Activated CD4-positive, alpha-beta T cell treated with anti-CD3 and anti-CD28 coated beads, Interleukin-2, amount 10 ng/mL, durations not matched to agents 24 days and 14 days (primary cell): ENCODE measurements at places on chromosomes 11 and 22. TPM values are rescaled to one million over a fixed set of nuclear protein-coding genes. Genes with fewer than 3 reads are reported as not detected.

DNA sequence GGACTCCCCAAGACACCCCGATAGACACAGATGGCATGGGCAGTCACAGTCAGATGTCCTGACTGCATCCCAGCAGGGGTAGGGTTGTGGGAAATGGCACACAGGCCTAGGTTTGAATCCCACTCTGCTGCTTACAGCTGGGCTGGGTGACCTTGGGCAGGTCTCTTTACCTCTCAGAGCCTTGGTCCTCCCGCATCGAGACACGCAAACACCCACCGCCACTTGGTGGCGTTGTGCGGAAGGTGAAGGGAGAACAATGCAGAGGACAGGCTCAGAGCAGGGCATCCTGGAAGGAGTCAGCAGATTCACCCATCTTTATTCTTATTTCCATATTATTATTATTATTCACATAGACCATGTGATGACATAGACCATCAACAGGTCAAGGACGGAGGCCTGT, 140.5 kb downstream of the MIAT start:
- no peak for DNase-seq

DNA sequence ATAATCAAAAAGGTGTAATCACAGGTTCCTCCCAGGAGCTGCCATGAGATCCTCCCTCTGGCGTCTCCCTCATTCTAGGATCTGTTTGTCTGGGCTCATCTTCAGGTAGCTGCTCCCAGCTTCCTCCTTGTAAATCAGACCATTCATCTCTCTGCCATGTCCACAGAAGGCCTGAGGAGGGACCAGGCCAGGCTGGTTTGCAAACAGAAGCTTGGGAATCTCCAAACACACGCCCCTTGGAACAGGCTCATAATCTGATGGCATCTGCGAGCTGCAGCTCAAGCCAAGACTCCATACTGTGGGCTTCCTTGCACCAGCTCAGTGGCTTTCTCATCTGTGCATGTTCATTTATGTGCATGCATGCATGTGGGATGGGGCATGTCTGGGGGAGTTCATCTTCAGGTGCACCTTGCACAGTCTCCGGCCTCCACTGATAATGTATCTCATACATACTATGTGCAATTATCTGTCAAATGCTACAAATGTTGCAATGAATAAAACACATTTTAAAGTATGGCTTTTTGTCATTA, 134.9 kb downstream of the NXPE2 start:
- DNase-seq = no peak

- DNase-seq = no peak
Observed at GRCh38 chr22:19374410-19374809, 57.1 kb downstream of the HIRA start.

DNA sequence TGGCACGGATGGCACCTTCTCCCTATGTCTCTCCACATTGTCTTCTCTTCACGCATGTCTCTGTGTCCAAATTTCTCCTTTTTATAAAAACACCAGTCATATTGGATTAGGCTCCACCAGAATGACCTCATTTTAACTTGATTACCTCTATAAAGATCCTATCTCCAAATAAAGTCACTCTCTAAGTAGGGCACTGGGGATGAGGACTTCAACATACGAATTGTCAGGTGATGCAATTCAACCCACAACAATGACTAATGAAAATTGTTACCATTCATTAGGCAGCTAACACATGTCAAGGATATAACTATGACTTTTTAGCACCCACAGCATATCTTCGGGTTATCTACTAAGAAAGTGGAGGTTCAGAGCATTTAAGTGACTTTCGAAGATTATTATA, 55.5 kb upstream of the USP47 start:
- DNase-seq = no peak

- DNase-seq = no peak
Observed at GRCh38 chr22:28815729-28816128, 15.4 kb upstream of the XBP1 start.

DNA sequence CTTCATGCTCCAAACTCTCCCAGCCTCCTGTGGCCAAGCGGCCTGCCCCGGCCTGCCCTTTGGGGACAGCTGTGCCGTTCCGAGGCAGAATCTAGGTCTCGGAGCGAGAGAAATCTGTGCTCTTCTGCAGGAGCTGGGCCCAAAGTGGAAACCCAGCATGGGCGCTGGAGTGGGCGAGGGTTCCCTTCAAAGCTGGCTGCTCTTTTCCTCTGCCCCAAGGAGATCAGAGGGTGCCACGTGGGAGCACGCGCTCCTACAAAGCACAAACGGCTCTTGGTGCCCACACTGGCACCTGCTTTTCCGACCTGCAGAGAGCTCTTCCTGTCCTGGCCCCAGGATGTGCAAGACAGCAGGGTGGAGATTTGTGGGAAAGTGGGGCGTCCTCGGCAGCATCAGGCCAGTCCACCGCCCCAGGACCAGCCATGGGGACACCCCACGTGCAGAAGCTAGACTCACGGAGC, 6.9 kb downstream of the OSBPL5 start:
- DNase-seq = no peak

DNA sequence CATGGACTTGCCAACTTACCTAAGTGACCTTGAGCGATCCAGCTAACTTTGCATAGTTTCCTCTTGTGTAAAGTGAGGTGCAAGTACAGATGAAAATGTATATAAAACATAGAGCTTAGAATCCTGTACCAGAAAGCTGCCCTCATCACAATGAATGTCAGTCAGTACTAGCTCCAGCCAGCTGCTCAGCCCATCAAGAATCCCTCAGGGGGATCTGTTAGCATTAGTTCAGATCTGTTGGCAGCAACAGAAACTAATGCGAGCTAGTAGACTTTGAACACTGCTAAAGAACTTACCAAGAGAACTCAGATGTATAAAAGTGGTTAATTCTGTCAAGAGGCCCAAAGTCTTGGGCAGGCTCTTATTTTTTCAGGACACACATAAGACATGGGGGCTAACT, 6.3 kb upstream of the C11orf91 start:
- no peak for DNase-seq

DNA sequence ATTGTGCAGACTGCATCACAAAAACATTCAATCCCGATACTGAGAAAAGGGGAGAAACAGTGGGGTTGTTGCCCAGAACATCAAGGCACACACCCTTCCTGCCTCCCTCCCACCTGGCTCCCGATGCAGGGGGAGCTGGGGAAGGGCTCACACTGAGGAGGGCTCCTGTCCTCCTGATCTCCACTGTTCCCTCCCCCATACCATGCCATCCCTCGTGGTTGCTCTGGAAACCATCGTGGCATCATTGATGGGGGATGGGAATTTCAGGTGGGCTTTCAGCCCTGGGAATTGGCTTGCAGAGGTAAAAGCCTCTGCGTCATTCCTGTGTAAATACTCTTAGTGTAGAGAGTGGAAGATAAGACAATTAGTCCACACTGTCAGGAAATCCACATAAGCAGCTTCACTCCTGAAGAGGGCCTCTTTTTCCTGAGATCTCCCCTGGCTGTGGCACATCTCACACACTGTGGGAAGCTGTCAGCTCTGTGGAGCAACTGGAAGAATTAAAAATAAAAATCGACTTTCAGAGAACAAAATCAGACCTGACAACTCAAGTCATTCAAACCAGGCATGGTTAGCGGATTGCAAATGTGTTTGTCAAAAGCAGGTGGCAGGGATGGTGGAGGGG, 176.0 kb downstream of the CHST1 start:
- DNase-seq = no peak

- no peak for DNase-seq
Observed at GRCh38 chr11:75260396-75261170, 20.0 kb downstream of the TPBGL start.

DNA sequence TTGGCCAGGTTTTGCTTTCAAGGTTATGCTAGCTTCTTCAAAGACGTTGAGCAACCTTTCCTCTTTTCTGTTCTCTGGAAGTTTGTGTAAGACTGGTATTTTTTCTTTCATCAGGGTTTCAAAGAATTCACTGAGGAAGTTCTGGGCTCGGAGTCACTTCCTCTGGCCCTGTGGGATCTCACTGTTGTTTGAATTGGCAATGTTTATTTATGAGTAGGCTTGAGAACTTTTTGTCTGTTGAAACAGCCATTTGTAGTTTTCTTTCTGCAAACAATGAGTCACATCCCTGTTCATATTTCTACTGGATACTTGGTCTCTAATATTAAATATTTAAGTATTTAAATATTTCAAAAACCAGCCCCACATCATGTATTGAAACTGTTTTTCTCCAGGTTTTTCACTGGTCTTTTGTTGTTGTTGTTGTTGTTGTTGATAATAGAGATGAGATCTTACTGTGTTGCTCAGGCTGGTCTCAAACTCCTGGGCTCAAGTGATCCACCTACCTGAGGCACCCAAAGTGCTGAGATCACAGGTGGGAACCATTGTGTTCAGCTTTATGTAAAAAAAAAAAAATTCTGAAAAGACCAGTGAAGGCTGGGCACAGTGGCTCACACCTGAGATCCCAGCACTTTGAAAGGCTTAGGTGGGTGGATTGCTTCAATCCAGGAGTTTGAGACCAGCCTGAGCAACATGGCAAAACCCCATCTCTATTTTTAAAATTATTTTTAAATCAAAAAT, 26.9 kb downstream of the SUSD2 start:
- no peak for DNase-seq

DNA sequence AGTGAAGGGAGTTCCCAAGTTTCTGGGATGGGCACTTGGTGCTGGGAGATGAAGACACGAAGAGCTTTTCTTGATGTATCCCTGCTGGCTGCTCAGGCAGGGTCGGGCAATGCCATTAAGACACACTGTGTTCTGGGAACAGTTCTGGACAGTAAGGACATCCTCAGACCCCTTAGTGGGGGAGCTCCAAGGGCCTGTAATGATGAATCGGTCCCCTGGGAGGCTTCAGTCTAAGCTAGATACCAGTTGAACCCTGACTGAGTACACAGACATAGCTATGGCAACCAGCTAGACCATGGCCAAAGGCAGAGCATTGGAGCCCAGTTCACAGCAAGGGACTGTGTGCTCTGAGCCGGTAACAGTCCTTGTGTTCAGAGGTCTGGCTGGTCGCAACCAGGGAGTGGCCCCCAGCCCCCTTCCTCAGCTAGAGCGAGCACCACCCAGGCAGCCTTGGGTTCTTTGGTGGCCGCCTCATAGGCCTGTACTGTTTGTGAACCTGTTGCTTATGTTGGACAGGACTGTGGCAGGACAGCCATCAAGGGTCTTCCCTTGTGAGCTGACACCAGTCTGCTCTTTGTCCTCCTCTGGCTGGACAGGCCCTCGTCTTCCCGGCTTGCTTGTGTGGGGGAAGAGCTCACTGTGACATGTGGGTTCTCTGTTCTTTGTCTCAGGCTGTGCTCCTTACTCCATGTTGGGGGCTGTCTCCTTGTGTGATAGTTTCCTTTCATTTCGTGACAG, 25.0 kb downstream of the MED15 start:
- DNase-seq = no peak

GRCh38 chr22:38649841-38650522, 6.2 kb downstream of the FAM227A start:
- DNase-seq = no peak

DNA sequence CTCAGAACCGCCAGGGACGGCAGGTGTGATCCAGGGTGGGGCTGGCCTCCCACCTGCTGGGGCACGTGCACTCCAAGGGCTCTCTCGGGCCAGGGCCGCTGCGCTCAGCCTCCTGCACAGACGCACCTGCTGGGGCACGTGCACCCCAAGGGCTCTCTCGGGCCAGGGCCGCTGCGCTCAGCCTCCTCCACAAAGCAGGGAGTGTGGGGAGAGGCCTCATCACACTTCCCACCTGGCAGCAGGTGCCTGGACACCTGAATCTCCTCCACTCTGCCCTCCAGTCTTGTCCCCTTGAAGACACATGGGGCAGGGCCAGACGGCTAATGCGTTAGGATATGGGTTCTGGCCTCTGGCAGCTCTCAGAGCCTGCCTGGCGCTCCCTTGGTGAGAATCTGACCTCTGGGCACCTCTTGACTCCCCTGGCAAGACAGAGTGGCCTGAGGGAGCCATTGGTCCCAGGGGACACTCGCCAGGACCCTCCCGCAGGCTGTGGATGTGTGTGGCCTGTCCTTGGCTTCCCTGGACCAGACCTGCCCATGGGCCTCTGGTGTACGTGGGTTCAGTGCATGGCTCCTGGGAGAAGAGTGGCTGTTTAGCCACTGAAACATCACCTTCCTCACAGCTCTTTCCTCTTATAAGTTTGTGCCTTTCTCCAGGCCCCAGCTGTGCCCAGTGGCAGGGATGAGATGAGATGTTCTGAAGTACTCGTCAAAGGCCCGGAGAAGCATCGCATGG, 73.5 kb downstream of the BRD1 start:
- no peak for DNase-seq

- no peak for DNase-seq
Observed at GRCh38 chr22:46354176-46354992, 18.9 kb downstream of the TRMU start.

GRCh38 chr11:64360448-64360921, 1.5 kb downstream of the RPS6KA4 start:
- no peak for DNase-seq

DNA sequence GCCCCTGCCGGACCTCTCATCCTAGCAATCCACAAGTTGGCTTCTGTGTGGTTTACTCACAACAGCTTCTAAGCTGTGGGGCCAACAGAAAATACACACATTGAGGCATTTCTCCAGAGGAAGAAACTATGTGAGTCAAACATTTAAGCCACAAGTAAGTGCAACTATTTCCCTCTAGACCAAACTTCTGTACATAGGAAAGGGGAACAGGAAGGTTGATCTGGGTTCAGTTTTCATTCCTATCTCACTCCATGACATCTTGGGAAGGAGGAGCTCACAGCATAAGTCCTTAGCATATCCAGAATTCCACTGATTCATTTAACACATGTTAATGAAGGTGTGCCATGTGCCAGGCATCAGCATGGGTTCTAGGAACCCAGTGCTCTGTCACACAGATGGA, 72.8 kb upstream of the PICALM start:
- DNase-seq = no peak

GRCh38 chr11:1421291-1421690, 31.6 kb downstream of the BRSK2 start:
- no peak for DNase-seq

GRCh38 chr11:6705905-6706535, 22.9 kb upstream of the MRPL17 start:
- peak; percentile 82 for DNase-seq

DNA sequence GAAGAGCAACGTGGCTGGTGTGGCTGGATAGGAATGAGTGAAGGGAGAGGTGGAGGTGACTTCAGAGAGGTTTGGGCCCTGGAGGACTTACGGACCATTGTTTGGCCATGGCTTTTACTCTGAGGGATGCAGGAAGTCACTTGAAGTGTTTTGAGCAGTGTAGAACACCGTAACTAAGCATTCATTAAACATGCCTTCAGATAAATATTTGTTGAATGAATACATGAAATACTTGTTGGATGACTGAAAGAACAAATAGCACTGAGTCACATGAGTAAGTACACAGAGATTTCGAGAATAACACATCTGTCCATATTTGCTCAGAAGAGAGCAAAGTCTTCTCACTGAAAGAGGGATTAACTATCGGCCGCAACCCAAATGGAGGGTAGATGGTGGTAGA, 182.7 kb upstream of the SNX19 start:
- DNase-seq = no peak

Gene TREH
- not detected in 2 replicates for total RNA-seq

Gene TRIM21
- total RNA-seq = 27.4 and 32.7 TPM in 2 replicates

Gene MAPK8IP2
- 0.19 TPM in 2 replicates for total RNA-seq

Gene ASPHD2
- 19.4 and 20.7 TPM in 2 replicates for total RNA-seq

Gene MYBPC3
- total RNA-seq = not detected in 2 replicates

Gene PIK3C2A
- total RNA-seq = 30.3 and 35.3 TPM in 2 replicates

Gene NLRP10
- total RNA-seq = not detected in 2 replicates

Gene OR56A1
- total RNA-seq = not detected in 2 replicates

Gene SLC7A4
- total RNA-seq = not detected in 2 replicates

Gene LRRC32
- total RNA-seq = 6.6 and 8.6 TPM in 2 replicates

Gene CBX7
- 10.8 and 11.6 TPM in 2 replicates for total RNA-seq
